CD4-positive, CD25-positive, alpha-beta regulatory T cell (primary cell): ENCODE measurements at places on chromosomes 16 and 17. TPM values are rescaled to one million over a fixed set of nuclear protein-coding genes. Genes with fewer than 3 reads are reported as not detected.

TMEM132E gene
- polyA plus RNA-seq = 0.32 TPM

PDIA2 gene
- not detected for polyA plus RNA-seq

CCL8 gene
- not detected for polyA plus RNA-seq

- H3K36me3 ChIP-seq = no peaks in the 10 kb centered on the region
- no peaks in the 10 kb centered on the region for H3K27me3 ChIP-seq
- H3K4me3 ChIP-seq = no peak overlapping the region
- no peaks in the 10 kb centered on the region for H3K4me1 ChIP-seq
- no peak overlapping the region for H3K27ac ChIP-seq
These were observed 76.7 kb upstream of the CBX4 start for GRCh38 chr17:79915850-79916430.

GRCh38 chr16:71367241-71367976, 8.9 kb downstream of the CALB2 start:
- no peak overlapping the region for H3K4me3 ChIP-seq
- no peaks in the 10 kb centered on the region for H3K4me1 ChIP-seq
- H3K27ac ChIP-seq = no peak overlapping the region
- DNase-seq = no peak

DNA sequence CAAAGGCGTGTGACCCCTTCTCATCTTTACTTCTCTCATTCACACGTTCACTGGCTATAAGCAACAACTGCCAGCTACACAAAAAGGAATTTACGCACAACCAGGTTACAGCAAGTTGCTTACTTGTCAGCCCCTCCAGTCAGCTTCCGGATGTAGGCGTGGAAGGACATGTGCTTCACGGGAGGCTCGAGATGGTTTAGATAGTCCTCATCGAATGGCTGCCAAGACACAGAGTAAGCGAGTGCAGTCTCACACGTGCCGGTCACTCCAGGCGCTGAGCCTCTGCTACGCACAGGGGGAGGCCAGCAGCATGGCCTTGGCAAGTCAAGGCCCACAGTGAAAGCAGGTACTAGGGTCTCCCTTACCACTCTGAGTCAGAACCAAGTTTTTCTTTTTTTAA, 28.3 kb downstream of the NPLOC4 start:
- no peak overlapping the region for H3K4me3 ChIP-seq
- H3K4me1 ChIP-seq = no peaks in the 10 kb centered on the region
- H3K27ac ChIP-seq = no peak overlapping the region
- H3K27me3 ChIP-seq = no peaks in the 10 kb centered on the region

DNA sequence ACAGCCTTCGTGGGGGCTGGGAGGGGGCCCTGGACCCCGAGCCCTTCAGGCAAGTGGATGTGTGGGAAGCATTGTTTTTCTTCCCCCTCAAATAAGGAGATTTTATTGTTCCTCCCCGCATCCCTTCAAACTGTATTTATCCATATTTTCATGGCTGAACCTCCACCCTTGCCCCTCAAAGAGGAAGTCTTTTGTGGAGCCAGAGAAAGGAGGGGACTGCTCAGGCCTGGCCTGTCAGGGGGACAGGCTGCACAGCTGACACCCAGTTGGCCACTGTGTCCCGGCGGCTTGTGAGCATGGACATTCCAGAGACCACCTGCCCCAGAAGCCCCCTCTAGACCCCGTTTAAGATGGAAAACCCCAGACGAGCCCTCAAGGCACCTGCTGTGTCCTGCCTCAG, 15.9 kb downstream of the HEXIM2 start:
- no peaks in the 10 kb centered on the region for H3K36me3 ChIP-seq
- peaks cover 8% of the 10 kb centered on the region for H3K4me1 ChIP-seq
- H3K27me3 ChIP-seq = no peaks in the 10 kb centered on the region
- no peak overlapping the region for H3K27ac ChIP-seq
- no peak for DNase-seq

GRCh38 chr17:7048968-7049367, 5.1 kb upstream of the SLC16A11 start:
- H3K36me3 ChIP-seq = no peaks in the 10 kb centered on the region
- no peak overlapping the region for H3K4me3 ChIP-seq
- no peak for DNase-seq
- H3K27me3 ChIP-seq = no peaks in the 10 kb centered on the region

GRCh38 chr16:27253526-27253930, 15.0 kb downstream of the NSMCE1 start:
- DNase-seq = no peak
- H3K27ac ChIP-seq = no peak overlapping the region
- no peaks in the 10 kb centered on the region for H3K27me3 ChIP-seq
- peaks cover 22% of the 10 kb centered on the region for H3K4me1 ChIP-seq
- peaks cover 20% of the 10 kb centered on the region for H3K36me3 ChIP-seq
